MCF 10A (cell line): ENCODE measurements at places on chromosomes 12 and 14. TPM values are rescaled to one million over a fixed set of nuclear protein-coding genes. Genes with fewer than 3 reads are reported as not detected.

The TMBIM4 gene
- 58.5 and 74.3 TPM in 2 replicates for total RNA-seq

The PSME2 gene
- total RNA-seq, result 134 and 135 TPM in 2 replicates

The PAWR gene
- 248 and 330 TPM in 2 replicates for total RNA-seq

The RAD52 gene
- 26.0 and 27.9 TPM in 2 replicates for total RNA-seq

The AVPR1A gene
- total RNA-seq, result not detected in 2 replicates

The RNASE2 gene
- total RNA-seq, result not detected in 2 replicates

The PROX2 gene
- total RNA-seq, result not detected in 2 replicates

The CLEC1B gene
- total RNA-seq, result not detected in 2 replicates

The RFC5 gene
- 10.1 and 13.9 TPM in 2 replicates for total RNA-seq

The MYF5 gene
- total RNA-seq, result not detected in 2 replicates

The VRTN gene
- not detected in 2 replicates for total RNA-seq

The AJUBA gene
- 82.1 and 138 TPM in 2 replicates for total RNA-seq

The KLRD1 gene
- total RNA-seq, result not detected in 2 replicates

The CLEC4A gene
- 0.79 and 1.3 TPM in 2 replicates for total RNA-seq

The KRT78 gene
- not detected in 2 replicates for total RNA-seq

The MAP3K9 gene
- 17.2 and 18.6 TPM in 2 replicates for total RNA-seq

The RAD51AP1 gene
- 7.1 and 10.8 TPM in 2 replicates for total RNA-seq

The LETMD1 gene
- total RNA-seq, result 60.5 and 65.8 TPM in 2 replicates

The GLI1 gene
- total RNA-seq, result not detected in 2 replicates

The TMEM52B gene
- not detected in 2 replicates for total RNA-seq

The HECTD1 gene
- 122 and 139 TPM in 2 replicates for total RNA-seq

The RIPK3 gene
- not detected in 2 replicates for total RNA-seq

The STXBP6 gene
- not detected in 2 replicates for total RNA-seq

The CACNA2D4 gene
- total RNA-seq, result not detected in 2 replicates

The ARG2 gene
- total RNA-seq, result 11.7 and 17.6 TPM in 2 replicates

The KRT8 gene
- 179 and 230 TPM in 2 replicates for total RNA-seq

The ZBTB42 gene
- total RNA-seq, result 1.0 and 1.2 TPM in 2 replicates

The CDH24 gene
- total RNA-seq, result 2.6 and 4.9 TPM in 2 replicates

The TEX52 gene
- not detected in 2 replicates for total RNA-seq

The LRRIQ1 gene
- total RNA-seq, result 0.70 and 1.5 TPM in 2 replicates

The PTPRQ gene
- not detected in 2 replicates for total RNA-seq

The FIGNL2 gene
- not detected in 2 replicates for total RNA-seq
